Stimulated activated CD8-positive, alpha-beta memory T cell treated with anti-CD3 and anti-CD28 coated beads, Interleukin-15, amount 100 ng/mL, for 24 hours (primary cell): ENCODE measurements at places on chromosomes 4 and X.

DNA sequence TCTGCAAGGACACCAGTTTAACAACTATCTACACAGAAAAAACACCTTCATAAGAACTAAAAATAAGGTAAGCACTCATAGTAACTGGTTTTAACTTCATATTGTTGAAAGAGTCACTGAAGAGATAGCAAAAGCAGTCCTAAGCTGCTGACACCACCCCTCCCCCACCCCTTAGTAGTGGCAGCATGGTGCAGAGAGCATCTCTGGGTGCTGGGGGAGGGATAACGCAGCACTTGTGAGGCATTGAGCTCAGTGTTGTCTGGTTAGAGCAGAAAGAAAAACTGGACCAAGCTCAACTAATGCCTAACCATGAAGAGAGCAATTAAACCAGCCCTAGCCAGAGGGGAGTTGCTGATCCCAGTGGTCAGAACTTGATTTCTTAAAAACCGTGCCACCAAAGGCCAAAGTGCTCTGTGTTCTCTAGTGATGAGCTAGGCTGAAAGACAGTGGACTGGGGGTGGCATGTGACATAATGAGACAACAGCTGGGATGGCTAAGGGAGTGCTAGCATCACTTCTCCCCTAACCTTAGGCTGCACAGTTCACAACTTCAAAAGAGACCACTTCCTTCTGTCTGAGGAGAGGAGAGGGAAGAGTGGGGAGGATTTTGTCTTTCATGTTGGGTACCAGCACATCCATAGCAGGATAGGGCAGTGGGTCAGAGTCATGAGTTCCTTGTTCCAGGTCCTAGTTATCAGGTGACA is 669.3 kb downstream of the PDHA2 start:
- DNase-seq = no peak

- no peak for DNase-seq
Measured at GRCh38 chr4:90602726-90603125, 475.5 kb downstream of the CCSER1 start.

DNA sequence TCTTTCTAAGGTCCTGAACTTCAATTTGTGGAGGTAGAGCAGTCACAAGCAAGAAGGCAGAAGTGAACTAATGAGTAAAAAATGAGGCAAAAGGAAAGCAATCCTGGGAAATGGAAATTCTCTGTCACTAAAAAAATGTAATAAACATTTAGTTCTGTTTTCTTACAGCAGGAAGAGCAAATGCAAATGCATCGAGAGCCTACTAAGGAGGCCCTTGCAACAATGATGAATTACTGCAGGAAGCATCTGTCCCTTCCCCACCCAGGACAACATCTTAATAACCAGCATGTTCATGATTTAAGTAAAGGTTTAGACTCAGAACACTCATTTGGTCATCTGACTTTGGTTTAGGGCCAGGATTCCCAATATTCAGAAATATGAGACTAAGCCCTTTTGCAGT is 341.4 kb upstream of the NOCT start:
- no peak for DNase-seq

- no peak for DNase-seq
Measured at GRCh38 chr4:140901736-140902336, 145.7 kb upstream of the TBC1D9 start.

- DNase-seq = no peak
Measured at GRCh38 chr4:128782875-128783614, 26.5 kb upstream of the JADE1 start.

DNA sequence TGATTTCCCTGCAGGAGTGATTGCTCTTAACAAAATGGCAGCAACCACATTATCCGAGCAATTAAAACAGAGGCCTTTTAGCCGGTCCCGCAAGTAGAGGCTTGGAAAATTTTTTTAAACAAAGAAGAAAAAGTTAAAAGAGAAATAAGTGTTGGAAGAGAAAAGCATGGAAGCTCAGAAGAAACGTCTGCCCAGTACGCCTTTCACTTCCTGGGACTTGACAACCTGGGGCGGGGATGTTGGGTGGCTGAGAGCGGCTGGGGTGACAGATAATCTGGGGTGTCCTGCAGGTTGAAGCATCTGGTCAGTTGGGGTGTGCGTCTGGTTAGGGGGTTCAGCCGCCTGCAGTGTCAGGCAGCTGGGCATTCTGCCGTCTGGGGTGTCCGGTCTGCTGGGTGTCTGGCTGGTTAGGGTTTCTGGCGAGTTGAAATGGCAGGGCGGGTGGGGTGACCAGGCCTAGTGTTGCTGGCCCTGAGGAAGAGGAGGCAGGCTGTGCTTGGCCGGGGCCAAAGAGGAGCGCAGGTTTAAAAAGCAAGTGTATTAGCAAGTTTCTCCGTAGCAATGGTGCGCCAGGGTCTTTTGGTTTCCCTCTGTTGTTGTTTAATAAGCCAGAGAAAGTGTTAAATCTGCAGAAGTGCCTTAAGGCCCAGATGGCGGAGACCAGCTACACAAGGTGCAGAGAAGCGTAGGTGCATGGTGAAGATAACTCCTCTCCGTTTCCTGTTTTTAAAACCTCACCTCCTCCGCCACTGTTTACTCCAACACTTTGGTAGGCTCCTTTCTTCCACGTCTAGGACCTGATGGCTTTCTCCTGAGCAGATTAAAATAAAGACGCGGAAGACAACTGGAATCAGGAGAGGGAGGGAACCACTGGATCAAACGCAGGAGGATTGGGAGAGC is 5.6 kb downstream of the HAND2 start:
- DNase-seq = no peak

DNA sequence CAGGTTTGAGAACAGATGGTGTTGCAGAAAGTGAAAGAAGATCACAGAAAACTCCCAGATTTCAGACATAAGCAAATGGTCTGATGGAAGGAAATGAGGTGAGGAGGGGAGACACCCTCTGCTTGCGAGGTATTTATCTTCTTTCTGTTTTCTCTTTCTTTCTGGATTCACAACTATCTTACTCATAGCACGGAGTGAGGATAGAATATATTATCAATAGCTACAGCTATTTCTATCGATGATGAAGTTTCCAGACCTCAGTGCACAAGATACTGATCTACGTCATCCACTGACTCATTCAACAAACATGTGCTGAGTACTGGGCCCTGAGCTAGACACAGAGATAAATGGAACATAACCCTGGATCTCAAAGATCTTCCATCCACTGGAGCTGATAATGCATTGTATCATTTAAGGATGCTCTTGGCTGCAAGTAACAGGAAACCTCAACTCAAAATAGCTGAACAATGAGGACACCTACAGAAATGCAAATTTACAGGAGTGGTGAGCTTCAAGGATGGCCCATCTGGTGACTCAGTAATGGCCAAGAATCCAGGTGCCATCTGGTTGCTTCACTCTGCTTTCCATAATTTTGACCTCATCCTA is 21.2 kb downstream of the SLC2A9 start:
- DNase-seq = no peak

DNA sequence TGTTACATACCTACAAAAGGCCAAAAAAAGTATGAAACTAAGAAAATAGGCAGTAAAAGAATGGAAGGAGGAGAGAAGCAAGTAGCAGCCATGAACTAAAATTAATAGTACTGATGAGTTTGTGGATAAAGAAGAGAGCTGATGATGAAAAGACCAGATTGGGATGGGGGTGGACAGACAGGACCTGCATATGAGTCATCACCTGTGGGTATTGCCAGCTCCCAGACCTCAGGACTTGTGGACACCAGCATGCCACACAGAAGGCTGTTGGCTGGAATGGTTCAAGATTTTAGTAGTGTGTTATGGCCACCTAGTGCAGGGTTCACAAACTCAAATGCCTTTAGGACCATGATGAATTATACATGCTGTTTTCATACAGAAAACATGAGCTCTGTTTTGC is 58.9 kb downstream of the ARX start:
- no peak for DNase-seq

DNA sequence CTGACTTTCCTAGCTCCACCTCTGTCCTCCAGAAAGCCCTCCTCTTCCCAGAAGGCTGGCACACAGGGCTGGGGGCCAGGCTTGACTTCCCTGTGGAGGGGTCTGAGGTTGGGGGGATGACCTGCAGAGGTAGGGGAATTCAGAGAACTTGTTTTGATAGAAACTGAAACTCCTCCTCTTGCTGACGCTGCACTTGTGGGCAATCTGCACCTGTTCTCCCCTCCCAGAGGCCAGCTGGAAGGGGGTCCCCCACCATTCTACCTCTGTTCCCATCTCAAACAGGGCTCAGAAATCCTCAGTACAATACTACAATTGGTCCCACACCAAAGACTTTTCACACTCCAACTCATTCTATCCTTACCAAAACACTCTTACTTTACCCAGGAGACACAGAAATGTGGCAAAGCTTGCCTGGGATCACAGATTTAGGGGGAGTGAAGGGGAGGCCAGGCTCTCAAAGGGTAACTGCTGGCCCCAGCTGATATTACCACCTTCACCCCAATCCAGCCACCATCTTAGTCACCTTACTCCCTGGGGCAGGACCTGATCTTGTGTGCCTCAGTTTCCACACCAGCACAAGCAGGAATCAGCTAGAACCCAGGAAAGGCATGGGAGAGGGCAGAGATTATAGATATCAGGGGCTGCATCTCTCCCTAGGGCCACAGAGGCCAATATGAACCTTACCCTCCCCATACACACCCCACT is 18.5 kb downstream of the OTUD5 start:
- no peak for DNase-seq

GRCh38 chr4:67879486-67879885 is 4.3 kb downstream of the TMPRSS11D start:
- DNase-seq = no peak

DNA sequence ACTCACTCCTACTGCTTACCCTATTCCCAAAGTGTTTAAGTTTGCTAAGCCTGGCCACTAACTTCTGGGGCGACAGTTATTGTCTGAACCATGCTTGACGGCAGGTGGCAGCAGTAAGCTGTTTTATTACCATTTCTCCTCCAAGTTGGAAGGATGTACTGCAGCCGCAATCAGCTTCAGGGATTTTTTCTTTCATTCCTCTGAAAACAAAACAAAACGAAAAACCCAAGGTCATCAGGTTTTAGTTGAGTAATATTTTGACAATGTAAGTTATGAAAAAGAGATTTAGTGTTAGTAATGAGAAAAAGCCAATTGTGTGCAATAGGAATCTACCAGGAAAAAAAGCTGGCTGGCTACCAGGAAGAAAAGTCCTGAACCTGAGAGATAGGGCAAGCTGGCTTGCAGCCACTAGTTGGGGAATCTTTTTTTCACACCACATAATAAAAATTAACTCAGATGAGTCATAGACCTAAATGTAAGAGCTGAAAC is 13.2 kb upstream of the RAB9B start:
- no peak for DNase-seq

DNA sequence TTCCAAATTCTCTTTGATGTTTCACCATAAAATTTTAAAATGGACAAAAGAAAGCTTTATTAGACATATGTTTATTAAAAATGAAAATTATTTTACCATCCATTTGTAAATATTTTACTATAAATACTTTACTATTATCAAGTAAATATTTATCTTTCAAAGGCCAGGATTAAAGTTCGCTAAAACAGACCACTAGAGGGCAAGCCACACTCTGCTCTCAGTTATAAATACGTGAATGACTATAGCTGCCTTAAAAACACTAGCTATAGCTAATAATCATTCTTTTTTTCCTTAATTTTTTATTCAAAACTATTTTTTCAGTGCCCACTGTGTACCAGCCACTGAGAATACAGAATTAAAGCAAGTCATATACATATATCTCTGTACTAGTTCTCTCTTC is 38.6 kb downstream of the UNC5C start:
- no peak for DNase-seq

DNA sequence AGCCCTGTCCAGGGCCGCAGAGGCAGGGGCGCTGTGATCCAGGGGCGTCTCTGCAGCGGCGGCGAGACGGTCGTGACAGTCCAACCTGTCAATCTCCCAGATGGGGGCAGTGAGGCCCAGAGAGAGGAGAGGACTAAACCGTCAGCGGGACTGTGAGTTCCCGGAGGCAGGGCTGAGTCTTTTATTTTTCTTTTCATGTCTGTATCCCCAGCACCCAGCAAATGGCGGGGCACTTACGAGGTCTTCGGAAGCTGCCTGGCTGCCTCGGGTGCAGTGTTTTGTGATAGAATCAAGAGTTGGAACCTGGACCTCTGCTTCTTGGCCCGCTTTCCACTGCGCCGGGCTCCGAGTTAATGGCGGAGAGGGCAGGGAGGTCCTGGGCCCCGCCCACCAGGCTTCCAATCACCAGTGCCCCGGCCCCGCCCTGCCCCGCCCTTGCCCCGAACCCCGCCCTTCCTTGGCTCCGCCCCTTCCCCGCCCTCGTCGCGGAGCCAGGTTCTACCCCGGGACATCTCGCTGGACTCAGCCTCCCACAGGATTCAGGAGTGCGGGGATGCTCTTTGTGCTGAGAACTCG is 35.3 kb upstream of the GRPEL1 start:
- peak; percentile 68 for DNase-seq

- DNase-seq = no peak
Measured at GRCh38 chr4:38469410-38469809, 194.6 kb upstream of the KLF3 start.

DNA sequence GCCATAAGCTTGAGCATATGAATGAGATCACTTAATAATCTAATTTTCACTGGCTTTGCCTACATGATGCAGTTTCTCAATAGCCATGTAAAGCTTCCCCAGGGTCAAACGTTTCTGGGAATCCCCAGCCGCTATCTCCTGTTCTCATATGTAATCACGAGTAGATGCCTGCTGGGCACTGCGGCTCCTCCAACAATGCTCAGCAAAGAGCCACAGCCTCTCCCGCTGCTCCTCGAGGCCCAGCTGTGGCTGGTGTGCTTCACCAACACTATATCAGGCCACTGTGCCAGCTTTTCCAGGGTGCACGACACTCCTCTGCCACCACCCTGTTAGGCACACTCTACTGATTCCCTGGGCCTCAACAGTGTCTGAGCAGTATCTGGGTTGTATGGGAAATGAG is 78.3 kb upstream of the RASGEF1B start:
- no peak for DNase-seq

- DNase-seq = no peak
Measured at GRCh38 chr4:15934259-15934658, 4.3 kb downstream of the FGFBP1 start.

GRCh38 chrX:24920769-24921168 is 95.0 kb downstream of the ARX start:
- no peak for DNase-seq

GRCh38 chr4:177376024-177376423 is 66.2 kb downstream of the AGA start:
- DNase-seq = no peak

- DNase-seq = no peak
Measured at GRCh38 chr4:185004562-185005218, 13.6 kb upstream of the HELT start.

DNA sequence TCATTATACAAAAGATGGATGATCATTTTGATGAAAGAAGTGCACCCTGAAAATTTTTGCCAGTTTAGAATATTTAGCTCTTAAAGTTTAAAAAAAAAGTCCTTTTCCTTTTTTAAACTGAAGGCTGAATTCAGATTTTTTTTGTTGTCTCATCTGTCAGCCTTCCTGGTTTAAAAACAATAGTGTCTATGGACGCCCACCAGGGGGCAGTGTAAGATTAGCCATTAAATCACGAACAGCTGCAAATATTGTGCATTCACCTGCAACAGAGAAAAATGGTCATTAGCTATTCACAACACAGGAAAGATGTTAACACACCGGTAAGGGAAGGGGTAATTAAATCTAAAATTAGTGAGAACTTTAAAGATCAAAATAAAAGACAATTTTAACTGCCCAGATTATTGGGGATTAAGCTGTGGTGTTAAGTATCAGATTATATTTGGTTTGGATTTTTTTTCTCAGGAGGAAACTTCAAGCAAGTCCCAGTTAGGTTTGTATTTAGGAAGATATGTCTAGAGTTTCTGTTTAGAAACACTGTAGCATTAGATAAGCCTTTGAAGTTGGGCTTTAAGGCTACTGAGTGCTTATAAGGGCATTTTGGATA is 4.4 kb upstream of the CXorf38 start:
- DNase-seq = peak; percentile 6
